Activated CD4-positive, alpha-beta T cell treated with anti-CD3 and anti-CD28 coated beads for 48 hours (primary cell): ENCODE measurements at places on chromosomes 7 and 10.

DNA sequence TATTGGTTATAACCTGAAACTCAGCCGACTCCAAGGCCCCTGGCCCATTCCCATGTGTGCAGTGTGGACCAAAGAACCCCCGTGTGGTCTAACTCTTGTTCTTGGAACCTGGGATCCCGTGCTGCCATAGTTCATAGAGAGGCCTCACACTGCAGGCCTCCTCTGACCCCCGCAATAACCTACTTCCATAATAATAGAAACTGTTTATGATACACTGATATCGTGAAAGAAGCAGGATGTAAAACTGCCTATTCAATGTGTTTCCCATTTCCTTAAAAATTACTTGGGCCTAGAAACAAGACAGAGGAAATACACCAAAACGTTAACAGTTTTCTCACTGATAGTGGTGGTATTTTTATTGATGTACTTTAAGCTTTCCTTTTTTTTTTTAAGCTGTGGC is 109.2 kb upstream of the KDM7A start:
- DNase-seq, result no peak

DNA sequence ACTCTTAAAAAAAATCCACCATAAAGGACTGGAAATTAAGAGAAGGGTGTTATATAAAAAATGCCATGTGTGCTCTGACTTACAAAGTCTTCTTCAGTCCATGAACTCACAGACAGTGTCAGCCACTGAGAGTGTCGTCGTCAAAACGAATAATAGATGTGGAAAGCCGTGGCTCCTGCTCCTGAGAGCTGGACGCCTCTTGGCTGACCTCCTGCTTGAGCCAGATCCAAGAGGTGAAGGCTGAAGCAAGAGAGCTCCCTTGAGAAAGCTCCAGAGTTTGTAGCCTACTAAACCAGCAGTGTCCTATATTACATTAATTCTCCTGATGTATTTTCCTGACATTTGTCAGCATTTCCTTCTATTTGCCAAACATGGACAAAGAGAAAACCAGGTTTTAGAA is 234.3 kb upstream of the C7orf33 start:
- no peak for DNase-seq

DNA sequence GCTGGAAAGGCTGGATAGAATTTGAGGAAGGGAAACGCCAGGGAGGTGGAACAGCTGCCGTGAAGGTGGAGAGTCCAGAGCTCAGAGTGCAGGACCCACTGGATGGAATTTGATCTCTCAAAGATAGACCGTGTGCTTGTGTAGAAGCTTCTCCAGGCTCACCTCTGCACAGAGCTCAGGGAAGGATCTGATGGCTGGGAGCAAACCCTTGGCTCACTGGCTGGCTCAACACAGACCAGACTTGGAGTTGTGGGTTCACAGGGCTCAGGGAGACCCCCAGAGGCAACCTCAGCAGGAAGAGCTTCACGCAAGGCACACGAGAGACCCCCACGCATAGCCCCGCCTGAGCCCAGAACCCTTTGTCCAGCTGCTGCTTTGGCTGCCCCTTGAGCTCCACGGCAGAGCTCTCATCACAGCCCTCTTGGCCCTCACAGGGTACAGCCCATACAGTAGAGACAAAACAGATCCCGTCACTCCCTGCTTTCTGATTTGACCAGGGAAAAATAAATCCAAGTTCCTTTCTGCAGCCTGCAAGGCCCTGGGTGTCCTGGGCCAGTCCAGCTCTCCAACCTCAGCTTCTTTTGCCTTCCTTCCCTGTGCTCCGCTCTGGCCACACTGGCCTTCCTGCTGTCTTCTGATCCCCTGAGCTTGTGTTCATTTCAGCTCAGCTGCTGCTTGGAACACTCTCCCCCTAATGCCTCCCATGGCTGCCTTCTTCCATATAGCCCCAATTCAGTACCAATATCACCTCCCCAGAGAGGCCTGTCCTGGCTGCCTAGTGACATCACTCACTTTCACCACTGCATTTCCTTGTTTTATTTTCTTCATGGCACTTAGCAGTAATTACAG is 26.3 kb downstream of the GHRHR start:
- DNase-seq, result no peak

GRCh38 chr10:76009531-76009930 is 578.1 kb downstream of the LRMDA start:
- no peak for DNase-seq

- no peak for DNase-seq
Observed at GRCh38 chr7:36300696-36301350, 88.8 kb upstream of the ANLN start.
